ENCODE measurements at places on chromosomes 5 and 9.

DNA sequence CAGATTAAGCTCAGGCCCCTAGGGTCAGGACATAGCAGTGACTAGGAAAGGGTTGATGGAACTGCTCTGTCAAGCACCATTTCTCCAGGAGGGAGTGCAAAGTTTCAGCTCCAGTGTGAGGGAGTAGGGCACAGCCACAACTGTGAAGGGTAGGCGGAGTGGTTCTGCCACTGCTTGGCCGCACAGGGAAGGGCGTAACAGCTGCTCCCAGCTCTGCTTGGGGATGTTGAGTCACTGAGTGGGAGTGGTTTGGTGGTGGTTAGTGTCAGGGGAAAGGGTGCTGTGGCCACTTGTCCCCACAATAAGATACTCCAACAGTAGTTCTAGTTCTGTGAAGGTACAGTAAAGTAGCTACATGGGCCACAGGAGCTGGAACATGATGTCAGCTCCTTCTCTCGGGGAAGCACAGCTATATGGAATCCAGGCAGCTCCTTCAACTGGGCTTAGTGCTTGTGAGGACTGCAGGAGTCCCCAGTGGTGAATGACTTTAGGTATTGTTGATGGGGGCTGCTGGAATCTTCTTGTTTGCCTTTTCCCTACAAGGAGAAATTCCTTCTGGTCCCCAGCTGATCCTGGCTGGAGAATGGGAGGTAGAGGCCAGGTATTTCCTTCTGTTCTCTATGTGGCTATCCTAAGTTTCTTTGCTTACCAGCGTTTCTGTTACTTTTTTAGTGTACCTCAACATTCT is 314.5 kb downstream of the SPATA31D1 start:
- DNase-seq = no peak

- no peak for DNase-seq
Observed at GRCh38 chr9:89690334-89690912, 85.6 kb downstream of the GADD45G start.

GRCh38 chr9:13529321-13530104 is 250.0 kb upstream of the MPDZ start:
- no peak for DNase-seq

GRCh38 chr9:93170571-93170970 is 13.4 kb upstream of the WNK2 start:
- no peak for DNase-seq

DNA sequence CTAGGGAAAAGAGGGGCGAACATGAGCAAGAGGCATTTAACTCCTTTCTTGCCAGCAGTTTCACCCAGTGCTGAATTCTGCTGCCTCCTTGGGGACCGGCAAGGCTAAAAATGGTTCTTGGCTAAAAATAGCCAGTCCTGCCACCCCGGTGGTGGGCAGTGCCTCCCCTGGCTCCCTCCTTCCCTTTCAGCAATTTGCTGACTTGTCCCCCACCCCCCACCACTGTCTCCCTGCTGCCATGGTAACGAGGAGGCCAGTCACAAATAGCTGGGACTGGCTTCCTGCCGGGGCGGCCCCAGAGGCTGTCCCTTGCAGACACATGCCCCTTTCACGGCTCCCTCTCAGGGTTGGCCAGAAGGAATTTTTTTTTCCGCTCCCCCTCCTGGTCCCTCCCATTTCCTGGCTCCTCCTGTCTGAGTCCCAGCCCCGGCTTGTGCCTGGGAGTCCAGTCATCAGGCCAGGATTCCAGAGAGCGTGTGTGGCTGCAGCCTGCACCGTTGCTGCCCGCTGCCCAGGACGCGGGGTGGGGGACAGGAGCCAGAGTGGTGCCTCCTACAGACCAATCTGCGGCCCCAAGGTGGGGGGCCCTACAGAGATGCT is 130.3 kb downstream of the RGS3 start:
- DNase-seq = no peak

- DNase-seq = no peak
Observed at GRCh38 chr5:88666761-88667495, 216.1 kb downstream of the MEF2C start.

DNA sequence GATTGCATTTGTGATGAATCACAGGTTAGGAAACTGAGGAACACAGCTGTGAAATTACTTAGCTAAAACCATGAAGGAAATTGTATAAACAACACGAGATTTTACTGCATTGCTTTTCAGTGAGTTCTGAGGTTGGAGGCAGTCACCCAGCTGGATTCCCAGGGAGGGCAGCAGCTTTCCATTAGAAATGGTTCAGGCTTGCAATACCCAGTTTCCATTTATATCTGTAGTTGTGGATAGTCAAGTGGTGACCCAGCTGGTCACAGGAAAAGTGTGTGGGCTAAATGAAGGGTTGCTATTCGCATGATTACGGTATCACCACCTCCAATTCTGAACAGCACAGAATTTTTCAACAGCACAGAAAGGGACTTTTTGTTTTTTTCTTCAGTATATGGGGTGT is 34.3 kb upstream of the SPATA31D4 start:
- no peak for DNase-seq

DNA sequence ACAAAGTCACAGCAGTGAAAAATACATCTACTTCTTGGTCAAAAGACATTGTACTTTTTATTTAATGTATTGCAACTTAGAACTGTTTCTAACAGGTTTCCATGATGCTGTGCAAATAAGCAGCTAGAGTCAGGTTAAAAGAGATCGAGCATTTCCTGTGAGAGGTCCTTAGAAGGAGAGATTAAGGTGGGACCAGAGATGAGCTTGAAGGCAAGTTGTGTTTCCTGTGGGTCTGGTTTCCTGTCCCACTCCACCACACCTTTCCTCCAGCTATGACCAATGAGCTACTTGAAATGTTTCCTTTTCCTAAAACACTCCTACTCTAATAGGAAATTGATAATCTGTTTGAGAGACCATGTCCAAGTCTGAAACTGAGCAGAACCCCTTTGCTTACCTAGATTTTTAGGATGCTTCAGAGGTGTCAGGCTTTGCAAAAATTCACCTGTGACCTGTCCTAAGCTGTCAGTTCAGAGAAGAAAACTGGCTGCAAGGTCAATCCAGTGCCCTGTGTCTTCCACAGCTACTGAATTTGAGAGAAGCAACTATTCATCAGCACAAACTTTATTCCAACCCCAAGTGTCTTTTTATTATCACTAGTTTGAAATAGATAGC is 13.1 kb upstream of the RLN1 start:
- no peak for DNase-seq

- DNase-seq = no peak
Observed at GRCh38 chr5:168365581-168366081, 74.2 kb downstream of the WWC1 start.

- no peak for DNase-seq
Observed at GRCh38 chr9:127444283-127444920, 6.8 kb downstream of the RPL12 start.
